ENCODE measurements at places on chromosomes 7 and 10.

DNA sequence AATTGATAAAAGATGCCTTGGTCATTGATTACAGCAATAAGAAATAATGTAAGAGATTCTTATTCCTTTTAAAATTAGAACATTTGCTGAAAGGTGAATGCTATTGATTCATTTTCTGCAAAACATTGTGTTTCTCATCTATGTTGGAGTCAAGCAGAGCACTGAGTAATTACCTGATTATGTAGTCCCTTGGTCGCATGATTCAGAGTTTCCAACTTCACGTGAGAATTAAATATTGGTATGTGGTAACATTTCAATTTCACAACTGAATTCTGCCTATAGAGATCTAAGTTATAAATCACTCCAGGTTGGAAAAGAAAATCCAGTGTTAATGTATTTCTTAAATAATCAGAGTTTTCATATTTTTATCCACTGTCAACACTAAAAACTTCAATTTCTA, 701.4 kb downstream of the PHTF2 start:
- DNase-seq, result no peak

GRCh38 chr7:156703209-156703608, 62.6 kb downstream of the RNF32 start:
- DNase-seq, result no peak

DNA sequence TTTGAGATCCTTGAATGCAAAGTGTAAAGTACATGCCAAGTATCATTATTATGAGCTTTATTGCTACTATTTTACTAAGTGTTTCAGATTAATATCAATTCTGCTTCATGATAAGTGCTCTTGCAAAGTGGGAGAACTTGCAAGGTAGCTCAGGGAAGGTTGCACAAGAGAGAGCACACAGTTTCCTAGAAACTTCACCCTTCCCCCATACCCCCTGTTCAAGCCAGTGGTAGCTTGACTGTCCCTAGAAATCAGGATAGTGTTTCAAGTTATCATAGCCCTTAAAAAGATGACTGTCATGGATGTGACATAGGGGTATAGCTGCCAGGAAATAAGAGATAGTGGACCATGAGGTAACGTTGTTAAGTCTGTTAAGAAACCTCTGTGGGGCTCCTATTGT, 251.5 kb downstream of the TRIL start:
- no peak for DNase-seq

GRCh38 chr10:2038036-2038435, 300.7 kb upstream of the ADARB2 start:
- no peak for DNase-seq

- peak; percentile 32 for DNase-seq
Observed at GRCh38 chr7:123533929-123534382, 439 bp downstream of the IQUB start.

- DNase-seq, result no peak
Observed at GRCh38 chr7:8913682-8914081, 480.3 kb downstream of the NXPH1 start.

- DNase-seq, result no peak
Observed at GRCh38 chr7:95470452-95470851, 15.3 kb upstream of the ASB4 start.

DNA sequence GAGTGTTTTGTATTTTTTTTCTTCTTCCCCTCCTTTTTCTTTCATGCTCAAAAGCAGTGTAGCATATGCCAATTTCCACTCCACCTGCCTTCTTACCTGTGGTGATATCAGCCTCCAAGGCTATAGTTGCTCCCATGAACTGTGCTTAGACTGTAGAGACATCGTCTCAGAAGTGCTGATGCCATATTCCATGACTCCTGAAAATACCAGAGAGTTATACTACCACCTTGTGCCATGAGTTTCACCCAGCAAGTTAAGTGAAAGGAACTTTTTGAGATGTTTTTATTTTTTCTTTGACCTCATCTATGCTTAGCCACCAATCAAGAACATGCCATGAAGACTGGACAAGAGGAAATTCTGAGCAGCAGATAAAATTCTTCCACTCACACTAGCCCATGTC, 142.8 kb upstream of the SEMA3E start:
- no peak for DNase-seq

GRCh38 chr10:113991091-113991860, 52.4 kb upstream of the ADRB1 start:
- DNase-seq, result no peak

GRCh38 chr10:60266513-60266912, 123.2 kb downstream of the ANK3 start:
- DNase-seq, result no peak

- no peak for DNase-seq
Observed at GRCh38 chr7:108109221-108109908, 20.8 kb downstream of the LAMB4 start.

- DNase-seq, result no peak
Observed at GRCh38 chr7:1698951-1699350, 28.9 kb downstream of the ELFN1 start.

DNA sequence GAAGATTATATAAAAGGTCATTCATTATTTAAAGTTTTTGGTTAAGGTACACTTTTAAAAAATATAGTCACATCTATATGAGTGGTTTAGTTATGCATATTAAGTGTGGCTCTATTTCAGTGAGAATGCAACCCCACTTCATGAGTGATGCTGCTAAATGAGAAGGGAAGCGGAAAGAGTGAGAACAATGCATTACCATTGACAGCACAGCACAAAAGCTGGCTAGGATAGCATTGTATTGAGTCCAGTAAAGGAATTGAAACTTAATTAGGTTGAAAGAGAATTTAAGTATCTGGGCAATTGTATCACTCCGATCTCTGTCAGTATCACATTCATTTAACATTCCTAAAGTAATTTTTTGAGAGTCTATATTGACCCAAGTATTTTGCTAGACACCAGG, 13.2 kb downstream of the POM121L12 start:
- no peak for DNase-seq

Data from stimulated activated naive CD4-positive, alpha-beta T cell (primary cell).